ENCODE measurements at places on chromosomes 5 and 9. TPM values are rescaled to one million over a fixed set of nuclear protein-coding genes. Genes with fewer than 3 reads are reported as not detected.

- no peaks in the 10 kb centered on the region for H3K27me3 ChIP-seq
- H3K4me3 ChIP-seq: peak overlapping the region; percentile 83
- no peaks in the 10 kb centered on the region for H3K36me3 ChIP-seq
Observed at GRCh38 chr9:128657344-128657704, 677 bp upstream of the DYNC2I2 start.

- H3K36me3 ChIP-seq: peaks cover 16% of the 10 kb centered on the region
- H3K4me1 ChIP-seq: no peaks in the 10 kb centered on the region
- no peak for DNase-seq
Observed at GRCh38 chr9:26904070-26904469, 11.5 kb upstream of the CAAP1 start.

DNA sequence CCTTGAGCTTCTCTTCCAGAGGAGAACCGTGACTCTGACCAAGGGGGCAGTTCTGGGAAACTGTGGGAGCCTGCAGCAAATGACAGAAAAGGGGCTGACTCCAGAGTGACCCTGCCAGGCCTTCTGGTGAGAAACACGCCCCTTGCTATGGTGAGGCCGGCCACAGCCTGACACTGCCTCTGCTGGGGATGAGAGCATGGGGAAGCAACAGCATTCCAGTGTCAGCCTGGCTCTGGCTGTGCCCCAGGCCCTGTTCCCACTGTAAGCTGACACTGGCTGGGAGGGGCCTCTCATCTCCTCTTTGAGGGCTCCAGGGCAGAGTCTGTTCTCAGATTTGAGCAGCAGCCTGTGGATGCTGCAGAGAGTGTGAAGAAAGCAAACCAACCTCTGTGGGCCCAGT is 180.0 kb upstream of the IL12B start:
- peaks cover 9% of the 10 kb centered on the region for H3K4me1 ChIP-seq
- DNase-seq: no peak
- H3K27me3 ChIP-seq: no peaks in the 10 kb centered on the region
- H3K36me3 ChIP-seq: no peaks in the 10 kb centered on the region
- no peak overlapping the region for H3K4me3 ChIP-seq
- no peak overlapping the region for H3K27ac ChIP-seq

- H3K27ac ChIP-seq: no peak overlapping the region
- H3K36me3 ChIP-seq: no peaks in the 10 kb centered on the region
- H3K27me3 ChIP-seq: no peaks in the 10 kb centered on the region
Observed at GRCh38 chr9:125634040-125634717, 72.8 kb downstream of the MAPKAP1 start.

DNA sequence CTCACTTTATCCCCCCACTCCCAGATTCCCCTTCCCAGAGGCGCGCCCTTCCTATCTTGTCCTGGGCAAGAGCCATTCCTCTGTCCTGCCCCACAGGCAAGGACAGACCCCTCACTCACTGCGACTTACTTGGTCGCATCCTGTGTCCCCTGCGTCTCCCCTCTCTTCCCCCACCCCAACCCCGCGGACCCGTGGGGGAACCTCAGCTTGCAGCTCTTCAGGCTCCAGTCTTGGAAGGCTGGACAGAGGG is 542 bp downstream of the GGTA1 start:
- peak overlapping the region; percentile 52 for H3K4me3 ChIP-seq
- no peak for DNase-seq
- H3K27me3 ChIP-seq: no peaks in the 10 kb centered on the region
- H3K4me1 ChIP-seq: peaks cover 26% of the 10 kb centered on the region
- H3K27ac ChIP-seq: no peak overlapping the region
- no peaks in the 10 kb centered on the region for H3K36me3 ChIP-seq

- DNase-seq: no peak
- H3K4me3 ChIP-seq: no peak overlapping the region
- H3K27ac ChIP-seq: no peak overlapping the region
- H3K4me1 ChIP-seq: no peaks in the 10 kb centered on the region
- H3K36me3 ChIP-seq: no peaks in the 10 kb centered on the region
- H3K27me3 ChIP-seq: no peaks in the 10 kb centered on the region
Observed at GRCh38 chr9:27792971-27793689, 219.8 kb upstream of the C9orf72 start.

DNA sequence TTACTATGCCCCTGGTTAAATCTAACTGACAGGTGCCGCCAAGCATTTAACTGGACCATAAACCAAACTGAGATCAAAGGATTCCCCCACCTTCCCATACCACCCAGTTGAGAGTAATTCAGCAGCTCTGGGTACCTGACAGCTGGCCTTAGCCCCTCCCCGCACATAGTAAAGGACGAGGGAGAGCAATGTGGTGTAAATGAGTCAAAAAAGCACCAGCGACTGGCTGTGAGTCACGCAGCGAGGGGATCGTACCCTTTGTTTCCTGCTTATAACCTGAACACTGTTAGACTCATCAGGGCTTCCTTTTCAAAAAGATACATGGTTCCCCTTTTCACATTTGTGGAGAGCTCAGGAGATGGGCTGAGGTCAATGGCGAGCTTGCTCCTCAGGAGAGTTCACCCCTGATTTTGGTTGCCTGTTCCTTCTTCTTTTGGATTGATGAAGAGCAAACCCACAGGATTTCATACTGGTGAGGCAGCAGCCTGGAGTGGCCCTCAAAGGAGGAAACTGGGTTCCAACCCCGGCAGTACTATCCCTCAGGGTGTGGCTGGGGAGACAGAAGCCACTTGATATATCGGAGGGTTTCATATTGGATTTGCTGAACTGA is 71.5 kb downstream of the ANKRD33B start:
- no peaks in the 10 kb centered on the region for H3K36me3 ChIP-seq
- no peak overlapping the region for H3K27ac ChIP-seq
- H3K27me3 ChIP-seq: no peaks in the 10 kb centered on the region

ACOT12 gene
- not detected for total RNA-seq

NTNG2 gene
- 2.5 TPM for total RNA-seq

Data from HCT116 (cell line).